ENCODE measurements at places on chromosomes 2 and 18.
A peak's percentile ranks its signal among the peaks of the same experiment; 100 is the strongest.

DNA sequence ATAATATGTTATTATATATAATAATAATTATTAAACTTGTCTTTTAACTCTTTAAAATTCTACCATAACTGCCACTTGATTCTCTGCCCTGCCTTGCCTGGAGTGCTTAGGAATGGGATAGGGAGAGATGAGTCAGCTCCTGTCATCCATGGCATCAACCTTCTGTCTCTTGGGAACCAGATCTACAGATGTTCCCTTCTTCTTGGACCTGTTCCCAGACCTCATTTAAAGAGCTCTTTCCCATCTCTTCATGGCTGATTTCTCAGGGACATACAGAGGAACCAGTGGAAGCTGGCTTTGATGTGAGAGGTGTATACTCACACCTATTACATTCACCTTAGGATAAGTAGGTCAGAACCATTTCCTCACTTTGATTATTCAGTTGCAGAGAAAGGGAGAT, 155.3 kb upstream of the MYO3B start:
- DNase-seq, result peak; percentile 56

DNA sequence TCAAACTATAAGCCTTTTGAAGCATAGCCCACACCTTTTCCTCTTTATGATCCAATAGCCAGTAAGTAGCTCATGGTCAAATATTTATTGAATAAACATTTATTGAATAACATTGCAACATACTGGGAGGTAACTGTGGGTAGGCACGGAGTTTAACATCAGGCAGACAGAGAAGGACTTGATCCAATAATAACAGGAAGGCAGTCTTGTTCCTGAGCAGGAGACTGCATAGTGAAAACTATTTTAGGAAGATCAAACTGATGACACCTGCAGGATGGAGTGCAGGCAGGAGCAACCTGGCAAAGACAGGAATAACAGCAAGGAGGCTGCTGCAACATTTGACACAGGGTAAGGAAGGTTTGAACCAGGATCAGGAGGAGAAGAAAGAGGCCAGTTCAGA, 3.1 kb upstream of the DCTN1 start:
- DNase-seq, result peak; percentile 47

DNA sequence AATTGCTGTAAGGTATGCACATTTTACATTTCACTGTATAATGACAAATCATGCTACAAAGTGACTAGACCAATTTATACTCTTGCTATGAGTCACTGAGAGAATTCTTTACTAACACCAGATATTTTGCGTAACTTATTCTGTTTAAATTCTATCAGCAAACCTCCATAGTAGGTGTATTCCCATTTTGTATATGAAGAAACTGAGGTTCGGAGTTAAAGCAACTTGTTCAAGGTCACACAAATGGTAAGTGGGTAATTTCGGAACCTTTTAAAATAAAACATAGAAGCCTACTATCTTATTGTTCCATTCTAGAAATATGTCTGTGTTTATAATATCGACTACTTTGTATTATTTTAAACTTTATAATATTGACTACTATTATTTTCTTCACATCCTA, 15.9 kb upstream of the CPS1 start:
- no peak for DNase-seq

GRCh38 chr2:113672326-113672932, 45.4 kb downstream of the RABL2A start:
- no peak for DNase-seq

- DNase-seq, result no peak
Observed at GRCh38 chr2:1363367-1363766, 49.9 kb upstream of the TPO start.

DNA sequence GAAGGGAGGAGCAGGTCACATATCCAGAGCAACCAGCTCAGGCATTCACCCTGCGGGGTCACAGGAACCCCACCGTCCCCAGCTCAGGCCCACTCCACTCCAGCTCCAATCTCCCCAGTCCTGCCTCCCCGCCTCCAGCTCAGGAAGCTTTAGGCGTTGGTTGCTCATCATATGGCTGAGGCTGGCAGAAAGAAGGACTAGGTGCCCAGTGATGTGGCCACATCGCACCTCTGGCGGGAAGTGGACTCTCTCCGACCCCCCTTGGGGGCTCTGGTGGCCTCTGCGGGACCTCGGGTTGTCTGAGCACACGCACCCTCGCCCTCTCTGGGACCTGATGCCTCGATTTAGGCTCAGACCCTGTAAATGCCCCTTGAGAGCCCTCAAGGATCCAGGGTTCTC, 187.7 kb downstream of the ZFP36L2 start:
- DNase-seq, result no peak

DNA sequence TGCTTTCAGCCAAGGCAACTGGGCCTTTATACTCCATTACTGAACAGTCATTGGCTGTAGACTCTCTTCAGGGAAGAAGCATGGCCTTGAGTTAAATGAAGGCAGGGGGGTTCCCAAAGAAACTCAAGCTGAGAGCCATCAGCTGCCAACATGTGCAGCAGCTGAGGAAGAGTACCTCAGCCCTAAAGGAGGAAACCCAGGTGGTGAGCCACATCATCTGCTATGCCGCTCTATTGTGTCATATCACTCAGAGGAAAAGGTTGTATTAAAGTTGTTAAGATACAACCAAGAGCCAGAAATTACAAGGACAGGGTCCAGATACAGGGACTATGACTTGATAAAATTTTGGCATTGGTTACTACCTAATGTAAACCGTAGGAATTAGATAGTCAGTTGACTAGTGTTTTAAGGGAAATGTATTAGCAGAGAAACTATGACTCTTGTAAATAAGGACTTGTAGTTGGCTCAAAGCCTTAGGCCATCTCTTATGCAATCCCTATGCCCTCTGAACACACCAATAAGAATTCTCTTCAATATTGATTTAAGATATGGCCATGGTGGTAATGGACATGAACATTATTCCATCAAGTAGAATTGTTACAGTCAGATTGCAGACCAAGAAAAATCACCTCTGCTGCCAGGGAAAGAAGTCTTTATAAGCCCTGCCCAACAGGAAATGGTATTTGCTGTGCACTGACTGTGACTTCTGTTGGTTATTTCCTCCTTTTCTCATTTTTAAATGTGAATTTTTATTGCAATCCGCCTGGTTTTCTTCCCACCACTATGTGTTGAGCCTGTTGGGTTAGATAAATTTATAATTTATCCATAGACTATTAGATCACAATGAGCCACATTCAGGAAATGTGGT, 9.2 kb upstream of the LRPPRC start:
- no peak for DNase-seq

DNA sequence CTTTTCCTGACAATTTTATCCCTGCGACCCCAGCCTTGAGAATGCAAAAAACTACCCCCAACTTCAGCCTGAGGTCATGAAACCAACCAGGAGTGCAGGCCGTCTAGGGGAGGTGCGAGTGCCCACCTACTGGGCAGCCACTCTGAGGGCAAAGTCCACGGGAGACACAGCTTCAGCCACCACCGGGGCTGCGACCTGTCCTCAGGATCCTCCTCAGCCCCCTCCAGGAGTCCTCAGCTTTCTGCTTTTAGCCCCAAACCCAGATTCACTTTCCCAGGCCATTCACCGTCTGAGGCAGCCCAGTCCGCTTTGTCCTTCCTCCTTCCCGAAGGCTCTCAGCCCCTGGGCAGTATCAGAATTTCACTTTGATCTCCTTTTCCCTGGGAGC, 210.2 kb upstream of the TNP1 start:
- DNase-seq, result no peak

All from AG09319 (cell line).